Mesothelial cell of epicardium (in vitro differentiated cells): ENCODE measurements at places on chromosomes 16 and 17. TPM values are rescaled to one million over a fixed set of nuclear protein-coding genes. Genes with fewer than 3 reads are reported as not detected.

The CYGB gene
- total RNA-seq: 8.6 to 10.4 TPM (median 10.1 TPM) in 3 replicates

The ESRP2 gene
- 32.4 to 34.7 TPM (median 33.6 TPM) in 3 replicates for total RNA-seq

The CD300E gene
- total RNA-seq: not detected in 3 replicates

The GHDC gene
- 9.2 to 10.7 TPM (median 10.2 TPM) in 3 replicates for total RNA-seq

The TBX2 gene
- 164 to 176 TPM (median 173 TPM) in 3 replicates for total RNA-seq

The TNFRSF17 gene
- total RNA-seq: not detected in 3 replicates

The WNT3 gene
- total RNA-seq: 64.2 to 66.4 TPM (median 65.7 TPM) in 3 replicates

The VAT1L gene
- 6.3 to 8.0 TPM (median 6.8 TPM) in 3 replicates for total RNA-seq

The FDXR gene
- 20.4 to 23.0 TPM (median 22.5 TPM) in 3 replicates for total RNA-seq

The CACNG5 gene
- not detected in 3 replicates for total RNA-seq

The MRPL58 gene
- 18.3 to 22.6 TPM (median 20.7 TPM) in 3 replicates for total RNA-seq

The MIF4GD gene
- 10.6 to 11.5 TPM (median 11.2 TPM) in 3 replicates for total RNA-seq

The CLDN9 gene
- 5.4 to 5.7 TPM (median 5.4 TPM) in 3 replicates for total RNA-seq

The CDRT15 gene
- total RNA-seq: not detected in 3 replicates

The ABCC3 gene
- total RNA-seq: 0.44 to 1.2 TPM (median 0.93 TPM) in 3 replicates

The CD68 gene
- total RNA-seq: 0.44 to 0.86 TPM (median 0.78 TPM) in 3 replicates

The TRIM37 gene
- total RNA-seq: 23.0 to 25.3 TPM (median 24.4 TPM) in 3 replicates

The CCL17 gene
- not detected in 3 replicates for total RNA-seq

The STAC2 gene
- total RNA-seq: 0.63 to 0.86 TPM (median 0.77 TPM) in 3 replicates

The TMEM231 gene
- 9.2 to 13.0 TPM (median 10.8 TPM) in 3 replicates for total RNA-seq

The NOD2 gene
- total RNA-seq: 0.52 to 0.63 TPM (median 0.58 TPM) in 3 replicates

The RDM1 gene
- 2.1 to 3.5 TPM (median 3.4 TPM) in 3 replicates for total RNA-seq

The JMJD8 gene
- 46.1 to 51.2 TPM (median 46.5 TPM) in 3 replicates for total RNA-seq

The SULT1A4 gene
- 2.0 to 3.2 TPM (median 2.6 TPM) in 3 replicates for total RNA-seq

The TMEM92 gene
- total RNA-seq: 2.7 to 3.9 TPM (median 3.6 TPM) in 3 replicates

The DCTN5 gene
- total RNA-seq: 74.1 to 77.7 TPM (median 77.5 TPM) in 3 replicates

The WFDC1 gene
- 2.2 to 3.0 TPM (median 2.6 TPM) in 3 replicates for total RNA-seq

The C17orf107 gene
- 8.6 to 9.3 TPM (median 9.2 TPM) in 3 replicates for total RNA-seq

The SYT17 gene
- total RNA-seq: 7.4 to 8.6 TPM (median 7.5 TPM) in 3 replicates

The SOX8 gene
- 4.7 to 6.0 TPM (median 5.1 TPM) in 3 replicates for total RNA-seq

The FBXL19 gene
- 53.5 to 56.4 TPM (median 54.9 TPM) in 3 replicates for total RNA-seq

The GABARAPL2 gene
- 71.9 to 75.6 TPM (median 74.9 TPM) in 3 replicates for total RNA-seq
